ENCODE measurements at places on chromosomes 12 and 14. TPM values are rescaled to one million over a fixed set of nuclear protein-coding genes. Genes with fewer than 3 reads are reported as not detected.

- no peak overlapping the region for H3K27ac ChIP-seq
- DNase-seq = no peak
- H3K4me3 ChIP-seq = no peak overlapping the region
These were observed 23.8 kb downstream of the ZNF891 start for GRCh38 chr12:133106253-133106652.

The SELPLG gene
- total RNA-seq = 2.3 TPM

DNA sequence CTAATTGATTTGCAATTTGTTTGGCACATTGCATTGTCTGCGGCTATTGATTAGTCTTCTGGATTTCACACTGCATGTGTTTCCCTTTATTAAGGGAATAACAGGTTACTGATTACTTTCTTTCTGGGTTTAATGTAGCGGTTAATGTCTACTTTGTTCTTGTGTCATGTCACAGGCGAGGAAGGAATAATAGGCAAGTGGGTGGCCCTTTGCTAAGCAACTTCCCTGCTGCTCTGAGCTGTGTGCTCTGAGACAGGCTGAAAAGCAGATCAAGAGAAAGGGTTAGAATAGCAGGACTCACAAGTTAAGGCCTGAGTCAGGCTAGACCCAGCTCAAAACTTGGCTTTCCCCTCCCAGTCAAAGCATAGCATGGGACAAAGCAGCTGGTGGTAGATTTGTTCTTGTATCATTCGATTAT, 77.2 kb downstream of the NKX2-1 start:
- H3K4me3 ChIP-seq = no peak overlapping the region
- H3K36me3 ChIP-seq = no peaks in the 10 kb centered on the region
- H3K27me3 ChIP-seq = peaks cover 41% of the 10 kb centered on the region
- no peak for DNase-seq
- no peak overlapping the region for H3K27ac ChIP-seq

DNA sequence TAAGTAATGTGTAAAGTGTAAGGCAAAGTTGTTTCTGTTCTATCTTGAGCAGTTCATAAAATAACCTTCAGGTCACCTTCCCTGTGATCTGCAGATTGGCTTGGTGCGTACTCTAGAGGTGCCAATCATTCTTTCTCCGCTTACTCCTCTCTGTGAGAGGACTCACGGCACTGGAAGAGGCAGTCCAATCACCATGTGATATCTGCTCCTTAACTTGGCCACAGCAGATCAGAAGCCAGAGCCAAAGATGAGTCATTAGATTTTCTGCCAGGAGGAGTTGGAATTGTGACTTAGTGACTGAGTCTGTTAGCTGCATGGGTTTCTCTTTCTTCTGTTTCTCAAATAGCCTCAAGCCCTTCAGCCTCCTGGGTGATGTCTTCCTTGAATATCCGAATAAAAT, 165.5 kb downstream of the SLC41A2 start:
- no peak overlapping the region for H3K27ac ChIP-seq
- peaks cover 23% of the 10 kb centered on the region for H3K4me1 ChIP-seq
- H3K36me3 ChIP-seq = no peaks in the 10 kb centered on the region
- H3K27me3 ChIP-seq = no peaks in the 10 kb centered on the region
- no peak overlapping the region for H3K4me3 ChIP-seq
- DNase-seq = no peak

- DNase-seq = no peak
- H3K27me3 ChIP-seq = no peaks in the 10 kb centered on the region
- no peaks in the 10 kb centered on the region for H3K4me1 ChIP-seq
- no peak overlapping the region for H3K4me3 ChIP-seq
- H3K27ac ChIP-seq = no peak overlapping the region
- no peaks in the 10 kb centered on the region for H3K36me3 ChIP-seq
These were observed 186.5 kb upstream of the HMGA2 start for GRCh38 chr12:65637774-65638173.

GRCh38 chr14:80587096-80587724, 354.3 kb downstream of the CEP128 start:
- no peaks in the 10 kb centered on the region for H3K36me3 ChIP-seq
- H3K4me1 ChIP-seq = no peaks in the 10 kb centered on the region

GRCh38 chr12:58298803-58299202, 357.4 kb downstream of the ATP23 start:
- DNase-seq = no peak
- H3K4me1 ChIP-seq = no peaks in the 10 kb centered on the region
- no peaks in the 10 kb centered on the region for H3K27me3 ChIP-seq
- H3K36me3 ChIP-seq = no peaks in the 10 kb centered on the region
- H3K27ac ChIP-seq = no peak overlapping the region

GRCh38 chr14:104870368-104871144, 5.5 kb downstream of the CEP170B start:
- H3K4me1 ChIP-seq = peaks cover 16% of the 10 kb centered on the region
- no peak overlapping the region for H3K27ac ChIP-seq
- H3K36me3 ChIP-seq = peaks cover 5% of the 10 kb centered on the region
- no peak for DNase-seq

DNA sequence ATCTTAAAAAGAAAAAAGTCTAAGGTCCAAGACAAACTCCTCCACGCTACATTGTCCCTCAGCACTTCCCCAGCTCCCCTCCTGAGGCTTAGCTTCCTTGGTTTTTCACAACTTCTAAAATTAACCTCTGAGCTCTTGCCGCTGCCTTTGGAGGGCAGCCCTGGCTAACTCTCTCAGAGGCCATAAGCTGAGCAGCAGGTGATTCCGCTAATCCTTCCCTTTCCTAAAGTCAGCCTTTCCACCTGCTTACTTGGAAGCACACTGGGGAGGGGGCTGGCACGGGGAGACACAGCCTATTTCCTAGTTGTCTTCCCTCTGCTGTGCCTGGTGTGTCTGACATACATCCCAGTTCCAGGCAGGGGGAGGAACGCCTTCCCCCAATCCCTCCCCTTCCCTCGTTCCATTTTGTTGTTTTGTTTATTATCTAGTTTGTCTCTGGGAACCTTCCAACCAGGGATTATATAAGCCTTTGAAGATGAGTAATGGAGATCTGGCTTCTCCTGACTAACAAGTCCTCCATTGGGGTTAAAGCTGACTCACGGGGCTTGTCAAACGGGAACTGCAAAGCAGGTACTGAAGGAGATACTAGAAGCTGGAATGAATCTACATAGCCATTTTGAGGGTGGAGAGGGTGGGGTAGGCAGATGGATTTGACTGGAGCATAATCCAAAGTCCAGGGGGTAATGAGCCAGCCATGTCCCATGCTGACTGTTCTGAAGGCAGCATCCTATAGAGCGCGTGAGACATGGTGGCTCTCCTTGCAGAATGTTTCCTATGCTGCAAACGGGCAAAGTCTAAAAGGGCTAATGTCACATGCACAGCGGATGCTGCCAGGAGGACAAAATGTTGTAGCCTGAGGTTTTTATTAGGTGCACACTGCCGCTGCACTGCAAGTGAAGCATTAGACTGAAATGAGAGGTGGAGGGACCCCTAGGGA, 230.8 kb downstream of the FOXN3 start:
- peaks cover 47% of the 10 kb centered on the region for H3K4me1 ChIP-seq
- peaks cover 16% of the 10 kb centered on the region for H3K36me3 ChIP-seq
- no peak for DNase-seq
- peak overlapping the region; percentile 68 for H3K27ac ChIP-seq
- H3K27me3 ChIP-seq = no peaks in the 10 kb centered on the region

DNA sequence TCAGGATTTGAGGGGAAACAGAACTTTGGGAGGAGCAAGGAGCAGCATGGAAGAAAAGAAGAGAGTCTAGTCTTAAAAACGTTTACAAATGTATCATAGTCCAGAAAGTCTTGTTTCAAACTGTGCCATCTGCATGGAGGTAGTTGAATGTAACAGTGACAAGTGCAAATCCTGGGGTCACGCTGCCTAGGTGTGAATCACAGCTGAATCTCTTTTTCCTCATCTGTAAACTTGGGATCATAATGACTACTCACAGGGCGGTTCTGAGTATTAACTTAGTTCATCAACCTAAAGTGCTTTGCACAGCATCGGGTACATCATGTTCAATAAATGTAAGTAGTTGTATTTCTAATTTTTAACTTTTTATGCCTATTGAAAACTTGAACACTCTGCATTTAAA, 208.5 kb downstream of the CHST11 start:
- DNase-seq = no peak
- no peaks in the 10 kb centered on the region for H3K36me3 ChIP-seq
- peaks cover 33% of the 10 kb centered on the region for H3K4me1 ChIP-seq

The IGFBP6 gene
- 132 TPM for total RNA-seq

GRCh38 chr14:24055971-24056799, 4.4 kb downstream of the CARMIL3 start:
- no peaks in the 10 kb centered on the region for H3K36me3 ChIP-seq
- H3K27me3 ChIP-seq = no peaks in the 10 kb centered on the region
- H3K4me1 ChIP-seq = peaks cover 14% of the 10 kb centered on the region
- no peak overlapping the region for H3K27ac ChIP-seq

The IFNG-AS1 gene
- total RNA-seq = 0.69 TPM

GRCh38 chr12:63877693-63878092, 33.2 kb downstream of the SRGAP1 start:
- H3K27me3 ChIP-seq = no peaks in the 10 kb centered on the region
- no peak for DNase-seq
- H3K4me1 ChIP-seq = no peaks in the 10 kb centered on the region
- H3K27ac ChIP-seq = no peak overlapping the region
- H3K4me3 ChIP-seq = no peak overlapping the region

- H3K4me3 ChIP-seq = no peak overlapping the region
- peaks cover 99% of the 10 kb centered on the region for H3K27me3 ChIP-seq
- DNase-seq = no peak
- no peak overlapping the region for H3K27ac ChIP-seq
- H3K4me1 ChIP-seq = peaks cover 14% of the 10 kb centered on the region
These were observed 2.8 kb upstream of the ALX1 start for GRCh38 chr12:85277191-85277590.

DNA sequence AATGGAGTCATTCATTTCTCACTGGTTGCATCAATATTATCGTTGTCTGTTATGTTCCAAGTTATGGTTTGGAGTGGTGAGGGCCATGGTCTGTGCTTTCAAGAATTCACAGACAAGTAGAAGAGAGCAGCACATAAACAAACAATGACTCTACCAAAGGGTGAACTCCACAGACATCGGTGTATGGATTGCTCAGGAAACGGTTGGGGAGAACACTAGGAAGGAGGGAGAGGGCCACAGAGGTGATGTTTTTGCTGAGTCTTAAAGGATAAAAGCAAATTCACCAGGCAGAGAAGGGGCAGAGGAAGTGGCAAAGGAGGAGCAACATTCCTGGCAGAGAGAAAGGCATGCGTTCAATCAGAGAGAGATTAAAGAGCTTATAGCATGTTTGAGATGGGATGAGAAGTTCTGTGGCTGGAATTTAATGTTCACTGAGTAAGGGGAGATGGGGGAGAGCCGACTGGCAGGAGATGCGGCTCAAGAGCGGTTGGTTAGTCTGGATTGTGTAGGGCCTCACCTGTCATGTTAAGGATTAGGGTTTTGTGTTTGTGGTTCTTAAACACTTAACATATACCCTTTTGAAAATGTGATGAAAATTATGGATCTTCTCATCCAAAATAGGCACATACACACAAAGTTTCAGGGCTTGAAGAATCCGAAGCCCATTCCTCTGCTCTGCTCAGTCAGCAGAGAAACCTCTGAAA, 42.3 kb upstream of the FRMD6 start:
- H3K27me3 ChIP-seq = no peaks in the 10 kb centered on the region
- DNase-seq = no peak
- no peaks in the 10 kb centered on the region for H3K4me1 ChIP-seq

DNA sequence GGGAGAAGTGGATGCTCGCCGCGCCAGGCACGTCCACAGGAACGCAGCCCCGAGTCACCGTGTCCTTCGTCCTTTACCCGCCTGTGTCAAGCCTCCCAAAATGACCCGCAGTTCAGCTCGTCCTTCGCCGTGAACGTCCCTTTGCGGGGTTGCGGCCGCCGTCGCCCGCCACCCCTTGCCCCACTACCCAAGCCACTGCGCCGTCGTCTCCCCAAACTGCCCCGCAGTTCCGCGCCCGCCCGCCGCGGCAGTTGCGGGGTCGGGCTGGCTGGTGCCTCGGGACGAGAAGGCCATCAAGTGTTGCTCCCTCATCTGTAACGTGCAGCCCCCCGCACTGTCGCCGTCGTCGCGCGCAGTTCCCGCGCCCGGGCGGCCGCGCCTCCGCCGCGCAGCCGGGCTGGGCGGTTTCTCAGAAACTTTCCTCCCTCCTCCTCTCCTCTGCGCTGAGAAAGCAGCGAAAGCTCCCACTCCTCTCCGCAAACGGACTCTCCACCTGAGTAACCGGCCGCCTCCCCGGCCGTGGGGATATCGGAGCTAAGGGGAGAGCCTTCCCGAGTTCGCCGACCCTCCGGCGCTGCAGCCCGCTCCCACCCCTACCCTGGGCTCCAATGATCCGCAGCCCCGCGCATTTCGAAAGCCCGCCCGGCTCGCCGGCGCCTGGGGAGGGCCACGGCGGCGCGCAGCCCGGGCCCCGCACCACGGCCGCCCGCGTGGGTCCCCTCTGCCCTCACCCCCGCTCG, 6.7 kb downstream of the CDKN1B start:
- no peaks in the 10 kb centered on the region for H3K27me3 ChIP-seq
- no peaks in the 10 kb centered on the region for H3K36me3 ChIP-seq
- peak; percentile 59 for DNase-seq
- H3K27ac ChIP-seq = peak overlapping the region; percentile 98

The CYP27B1 gene
- total RNA-seq = not detected

The CDK2 gene
- 6.2 TPM for total RNA-seq

GRCh38 chr14:69635981-69636639, 24.7 kb downstream of the SUSD6 start:
- H3K4me3 ChIP-seq = no peak overlapping the region
- DNase-seq = no peak

GRCh38 chr14:71304690-71305089, 397.4 kb downstream of the PCNX1 start:
- no peaks in the 10 kb centered on the region for H3K36me3 ChIP-seq
- H3K27ac ChIP-seq = no peak overlapping the region
- no peak overlapping the region for H3K4me3 ChIP-seq
- no peak for DNase-seq
- no peaks in the 10 kb centered on the region for H3K4me1 ChIP-seq

DNA sequence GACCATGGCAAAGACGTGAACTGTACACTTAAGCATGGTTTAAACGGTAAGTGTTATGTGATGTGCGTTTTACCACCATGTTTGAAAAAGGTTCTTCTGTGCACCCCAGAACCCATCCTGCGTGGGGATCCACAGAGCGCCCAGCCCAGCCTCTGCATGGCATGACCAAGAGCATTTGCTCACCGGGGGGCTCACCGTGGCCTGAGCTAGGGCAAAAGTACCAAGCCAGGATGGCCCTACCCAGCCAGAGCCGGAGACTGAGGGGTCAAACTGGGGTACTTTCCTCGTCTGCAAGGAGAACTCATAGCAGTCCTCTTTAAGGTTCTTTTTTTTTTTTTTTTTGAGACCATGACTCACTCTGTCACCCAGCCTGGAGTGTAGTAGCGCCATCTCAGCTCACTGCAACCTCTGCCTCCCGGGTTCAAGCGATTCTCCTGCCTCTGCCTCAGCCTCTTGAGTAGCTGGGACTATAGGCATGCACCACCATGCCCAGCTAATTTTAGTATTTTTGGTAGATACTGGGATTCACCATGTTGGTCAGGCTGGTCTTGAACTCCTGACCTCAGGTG, 16.4 kb upstream of the ANKRD9 start:
- H3K36me3 ChIP-seq = no peaks in the 10 kb centered on the region
- H3K27ac ChIP-seq = peak overlapping the region; percentile 82

Measured in heart left ventricle (tissue), 16 donors.